ENCODE measurements at places on chromosomes 11 and 22.
A peak's percentile ranks its signal among the peaks of the same experiment; 100 is the strongest.

DNA sequence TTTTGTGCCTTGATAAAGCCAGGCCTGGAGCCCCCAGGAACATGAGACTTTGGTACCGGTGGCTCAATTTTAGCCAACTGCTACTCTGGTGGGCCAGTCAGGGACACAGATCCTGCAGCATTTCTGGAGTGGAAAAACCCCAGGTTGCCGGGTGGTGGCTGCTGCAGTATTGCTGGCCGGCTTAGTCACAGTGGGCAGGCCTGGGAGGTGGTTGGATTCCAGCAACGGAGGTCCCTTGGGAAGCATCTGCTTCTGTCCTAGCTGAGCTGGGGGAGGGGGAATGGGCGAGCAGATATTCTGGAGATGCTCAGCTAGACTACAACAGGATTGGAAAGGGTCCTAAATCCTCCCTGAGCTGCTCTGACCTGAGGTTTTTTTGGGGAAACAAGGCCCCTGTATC lies 31.6 kb upstream of the ACCSL start:
- no peak for DNase-seq

DNA sequence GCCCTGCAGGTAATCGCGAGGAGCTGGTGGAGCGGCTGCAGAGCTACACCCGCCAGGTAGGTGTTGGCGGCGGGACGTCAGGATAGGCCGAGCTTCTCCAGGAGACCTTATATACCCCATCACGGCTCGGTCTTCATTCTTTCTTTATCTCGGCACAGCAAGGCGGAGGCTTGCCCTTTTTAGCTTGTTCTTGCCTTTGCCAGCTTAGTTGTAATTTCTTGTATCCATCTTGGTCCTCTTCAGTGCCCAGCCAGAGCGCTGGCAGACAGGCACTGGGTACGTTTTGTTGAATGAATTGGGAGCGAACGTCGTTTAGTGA lies 459 bp downstream of the SF3B2 start:
- no peak for DNase-seq

DNA sequence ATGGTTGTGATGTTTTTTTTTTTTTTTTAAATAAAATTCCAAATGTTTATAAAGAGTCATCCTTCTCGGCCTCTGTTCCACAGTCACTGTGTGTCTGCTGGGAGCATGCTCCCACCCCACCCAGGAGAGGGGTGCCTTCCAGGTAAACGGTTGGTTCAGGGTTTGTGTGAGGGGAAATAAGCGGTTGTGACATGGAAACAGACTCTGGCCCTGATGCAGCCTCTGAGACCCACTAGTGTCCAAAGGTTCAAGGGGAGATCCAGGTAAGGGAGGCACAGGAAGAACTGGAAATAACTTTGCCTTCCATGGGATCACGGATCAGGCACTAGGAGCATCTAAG lies 6.0 kb upstream of the GAS2L1 start:
- DNase-seq, result no peak

- DNase-seq, result peak; percentile 41
These were observed 85.9 kb downstream of the SBF2 start for GRCh38 chr11:10208131-10208575.

GRCh38 chr22:33706100-33706499 lies 214.2 kb downstream of the LARGE1 start:
- no peak for DNase-seq

- DNase-seq, result no peak
These were observed 81.5 kb downstream of the PDE3B start for GRCh38 chr11:14725150-14725549.

- no peak for DNase-seq
These were observed 91.1 kb upstream of the LMO1 start for GRCh38 chr11:8354622-8355415.

GRCh38 chr11:9057007-9057406 lies 34.4 kb downstream of the SCUBE2 start:
- DNase-seq, result no peak

GRCh38 chr11:85752890-85753581 lies 57.9 kb downstream of the SYTL2 start:
- DNase-seq, result no peak

DNA sequence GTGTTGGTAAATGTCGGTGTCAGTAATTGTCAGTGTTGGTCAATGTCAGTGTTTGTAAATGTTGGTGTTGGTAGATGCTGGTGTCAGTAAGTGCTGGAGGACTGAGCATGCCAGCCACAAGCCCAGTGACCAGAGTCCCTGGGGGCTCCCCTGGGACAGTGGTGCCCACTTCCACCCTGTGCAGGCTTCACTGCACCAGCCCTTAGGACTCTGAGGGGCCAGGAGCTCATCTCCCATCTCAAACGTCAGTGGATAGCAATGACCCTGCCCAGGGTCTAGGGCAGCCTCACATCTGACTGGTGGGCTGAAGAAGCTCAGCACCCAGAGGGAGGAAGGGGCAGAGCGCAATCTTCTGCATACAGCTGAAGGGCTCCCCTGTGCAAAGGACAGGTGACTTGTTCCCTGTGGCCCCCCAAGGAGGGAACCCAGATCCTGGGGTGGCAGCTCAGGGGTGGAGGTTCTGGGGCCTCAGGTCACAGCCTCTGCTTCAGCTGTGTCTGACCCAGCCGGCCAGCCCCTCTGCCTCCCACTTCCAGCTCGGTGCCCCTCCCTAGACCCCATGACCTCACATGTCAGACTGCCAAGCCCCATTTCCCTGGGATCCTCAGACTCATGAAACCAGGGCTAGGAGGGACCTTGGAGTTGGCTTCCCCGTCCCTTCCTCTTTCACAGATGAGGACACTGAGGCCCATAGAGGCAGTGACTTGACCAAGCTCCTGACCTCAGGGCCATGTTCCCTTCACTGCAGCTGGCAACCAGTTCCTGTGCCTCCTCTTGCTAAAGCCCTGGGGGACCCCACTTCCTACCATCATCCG lies 138.4 kb downstream of the CRYBB2 start:
- DNase-seq, result no peak

DNA sequence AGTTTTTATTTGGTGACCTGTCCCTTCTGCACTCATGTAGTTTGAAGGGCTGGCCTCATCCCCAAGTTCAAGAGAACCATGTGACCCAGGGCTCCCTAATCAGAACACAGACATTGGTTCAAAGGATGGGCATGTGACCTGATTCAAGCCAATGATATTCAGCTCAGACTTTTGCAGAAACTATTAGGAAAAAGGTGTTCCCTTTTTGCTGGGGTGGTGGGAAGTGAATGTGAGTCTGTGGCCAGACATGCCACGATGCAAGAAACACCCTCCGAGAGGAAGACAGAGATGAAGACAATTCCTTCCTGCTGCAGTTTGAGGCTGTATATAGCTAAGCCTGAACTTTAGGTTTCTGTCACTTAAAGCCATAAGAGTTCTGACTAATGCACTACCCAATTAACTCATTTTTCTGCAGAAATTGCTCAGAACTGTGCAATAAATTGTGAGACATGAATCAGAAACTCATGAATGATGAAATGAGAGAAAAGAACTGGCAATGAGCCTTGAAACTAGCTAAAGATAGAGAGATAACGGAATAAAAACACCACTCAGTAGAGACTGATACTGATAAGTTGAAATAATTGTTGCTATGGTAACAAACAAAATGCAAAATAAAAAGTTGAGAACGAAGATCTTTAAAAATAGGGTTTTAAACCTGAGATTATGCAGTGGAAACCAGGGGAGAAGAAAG lies 9.2 kb upstream of the MAPK1 start:
- DNase-seq, result no peak

- no peak for DNase-seq
These were observed 10.1 kb upstream of the PDGFB start for GRCh38 chr22:39254789-39255298.

DNA sequence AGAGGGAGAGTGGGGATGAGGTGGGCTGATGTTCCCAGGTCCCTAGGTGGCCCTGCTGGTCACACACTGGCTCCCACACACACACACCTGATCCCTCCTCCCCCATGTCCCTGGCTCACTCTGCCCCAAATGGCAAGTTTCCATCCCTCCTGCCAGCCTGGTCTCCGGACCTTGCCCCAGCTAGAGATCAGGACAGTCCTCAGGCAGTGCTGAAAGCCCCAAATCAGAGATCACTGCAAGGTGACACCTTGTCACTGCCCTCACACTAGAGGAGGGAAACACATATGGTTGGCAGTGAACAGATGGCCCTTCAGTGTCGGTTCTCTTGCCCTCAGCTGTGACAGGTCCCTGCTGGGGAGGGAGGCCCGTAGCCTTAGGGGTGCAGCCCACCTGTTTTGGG lies 7.6 kb downstream of the TMPRSS5 start:
- no peak for DNase-seq

DNA sequence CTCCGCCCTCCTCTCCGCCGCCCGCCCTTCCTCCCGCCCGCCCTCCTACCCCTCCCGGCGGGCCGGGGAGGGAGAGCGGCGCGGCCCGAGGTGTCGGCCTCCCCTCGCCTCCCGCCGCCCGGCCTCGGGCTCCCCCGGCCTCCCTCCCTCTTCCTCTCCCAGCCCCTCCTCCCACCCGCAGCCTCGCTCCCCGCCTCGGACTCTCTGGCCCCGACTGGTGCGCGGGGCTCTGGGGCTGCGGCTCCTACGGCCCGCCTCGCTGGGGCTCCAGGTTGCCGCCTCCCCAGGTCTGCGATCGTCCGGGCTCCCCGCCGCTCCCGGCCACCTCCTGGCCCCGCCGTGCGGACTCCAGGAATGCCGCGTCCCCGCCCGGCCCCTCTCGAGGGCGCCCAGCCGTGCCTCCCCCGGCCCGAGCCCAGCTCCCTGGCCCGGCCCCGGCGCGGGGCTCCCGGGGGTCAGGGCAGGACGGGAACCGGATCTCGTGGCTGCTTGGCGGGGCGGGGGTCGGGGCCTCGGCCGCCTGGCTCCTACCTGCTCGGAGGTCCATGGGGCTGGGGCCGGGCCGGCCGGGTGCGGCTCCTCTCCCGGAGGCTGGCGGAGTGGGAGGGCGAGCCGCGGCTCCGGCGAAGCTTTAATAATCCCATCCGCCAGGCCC lies at the start of gene CLCF1:
Gene CLCF1, minus strand, starts transcription at position 606 of the 655 bp plus-strand sequence. Its CDS starts 59 bp downstream, at position 547.
- peak; percentile 21 for DNase-seq

- DNase-seq, result peak; percentile 13
These were observed 10.2 kb upstream of the P4HA3 start for GRCh38 chr11:74321487-74322188.
